NCI-H1417 treated with DMSO at 0.1 percent for 48 hours (cell line): ENCODE measurements at places on chromosomes 3 and 15.

DNA sequence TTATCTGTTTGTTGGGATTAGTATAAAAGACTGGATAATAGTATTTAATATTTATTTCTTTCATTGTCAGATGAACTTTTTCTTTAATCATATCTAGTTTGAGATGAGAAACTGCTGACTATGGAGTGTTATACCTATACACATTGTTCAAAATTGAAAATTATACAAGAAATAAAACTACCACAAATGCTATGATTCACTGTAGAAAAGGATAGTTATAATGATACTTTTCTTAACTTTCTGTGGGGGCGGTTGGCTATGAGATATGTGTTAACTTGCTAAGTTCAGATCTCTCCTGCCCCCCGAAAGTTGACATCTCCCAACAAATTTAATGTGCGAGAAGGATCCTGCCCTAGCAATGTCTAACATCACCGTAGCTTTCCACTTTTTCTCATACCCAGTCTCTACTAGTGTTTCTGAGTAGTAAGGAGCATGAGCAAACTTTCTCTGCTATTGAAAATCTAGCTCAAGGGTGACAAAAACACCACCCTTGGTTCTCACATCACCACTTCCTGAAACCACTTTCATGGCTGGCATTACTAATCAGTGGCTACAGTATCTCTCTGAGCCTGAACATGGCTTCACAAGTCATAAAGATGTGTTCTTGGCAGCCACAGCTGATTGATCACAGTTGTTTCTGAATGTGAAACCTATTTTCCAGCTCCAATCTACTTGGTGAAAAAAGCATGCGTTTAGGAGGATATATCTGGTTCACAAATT is 15.8 kb upstream of the SAMMSON start:
- no peak for DNase-seq

DNA sequence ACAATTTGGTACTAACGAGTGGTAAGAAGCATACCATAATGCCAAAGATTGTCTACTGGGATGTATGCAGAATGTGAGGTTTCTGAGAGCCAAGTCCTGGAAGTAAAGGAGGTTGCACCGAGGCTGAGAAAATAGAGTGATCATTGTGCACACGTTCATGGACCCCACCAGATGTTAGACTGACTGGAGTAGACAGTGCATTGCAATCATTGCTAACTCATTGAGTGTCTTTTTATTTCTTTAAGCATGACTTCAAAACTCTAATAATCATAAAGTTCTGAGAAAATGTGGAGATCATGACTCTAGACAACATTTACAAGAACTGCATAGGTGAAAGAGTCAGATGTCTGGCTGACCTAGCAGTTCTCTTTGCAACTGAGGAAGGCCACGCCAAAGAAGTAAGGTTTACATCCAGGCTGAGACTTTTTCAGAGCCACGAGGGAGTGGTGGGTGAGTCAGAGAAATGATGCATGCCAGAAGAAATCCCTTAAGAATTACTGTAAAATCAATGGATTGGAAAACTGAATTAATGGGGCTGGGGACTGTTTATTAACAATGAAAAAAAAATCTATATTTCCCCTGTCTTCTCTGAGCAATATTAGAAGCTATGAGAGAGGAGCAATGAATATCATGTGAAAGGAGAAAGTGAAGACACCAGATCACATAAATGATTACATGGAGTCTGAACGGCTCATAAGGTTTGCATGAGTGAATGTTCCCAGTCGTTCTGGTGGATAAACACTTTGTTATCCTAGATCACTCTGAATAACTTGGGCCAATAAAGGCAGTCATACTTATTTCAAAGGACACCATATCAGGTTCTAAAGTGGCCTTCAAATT is 76.0 kb upstream of the SLC25A26 start:
- DNase-seq = no peak

DNA sequence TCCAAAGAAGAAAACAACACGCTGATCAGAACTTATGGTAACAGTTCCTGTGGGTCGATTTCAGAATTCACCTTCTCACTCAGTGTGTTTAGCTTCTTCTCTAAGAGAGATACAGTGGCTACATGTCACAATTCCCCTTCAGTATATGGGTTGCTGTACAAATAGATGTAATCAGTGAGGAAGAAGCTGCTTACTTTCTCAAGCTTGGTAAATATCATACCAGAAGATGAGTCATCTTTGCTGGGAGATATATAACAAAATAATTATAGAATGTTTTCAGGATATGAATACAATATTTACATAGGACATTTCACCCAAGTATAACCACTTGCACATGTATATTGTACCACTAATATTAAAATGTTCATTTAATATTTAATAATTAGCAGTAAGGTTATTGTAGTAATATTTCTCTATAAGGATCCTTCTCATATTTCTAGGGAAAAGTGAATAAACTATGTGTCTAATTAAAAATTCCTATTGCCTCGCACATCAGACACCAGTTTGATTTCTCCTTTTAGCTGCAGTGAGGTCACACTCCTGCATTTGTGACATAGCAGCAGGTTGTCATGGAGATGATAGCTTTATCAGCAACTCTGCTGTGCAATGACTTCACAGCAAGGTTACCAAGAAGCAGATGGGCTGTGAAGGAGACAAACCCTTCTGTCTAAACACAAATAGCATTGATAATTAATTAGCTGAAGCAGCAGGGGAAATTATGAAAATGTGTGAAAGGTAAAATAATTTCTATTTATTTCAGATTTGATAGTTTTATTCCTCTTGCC is 211.4 kb downstream of the TUSC7 start:
- DNase-seq = no peak

DNA sequence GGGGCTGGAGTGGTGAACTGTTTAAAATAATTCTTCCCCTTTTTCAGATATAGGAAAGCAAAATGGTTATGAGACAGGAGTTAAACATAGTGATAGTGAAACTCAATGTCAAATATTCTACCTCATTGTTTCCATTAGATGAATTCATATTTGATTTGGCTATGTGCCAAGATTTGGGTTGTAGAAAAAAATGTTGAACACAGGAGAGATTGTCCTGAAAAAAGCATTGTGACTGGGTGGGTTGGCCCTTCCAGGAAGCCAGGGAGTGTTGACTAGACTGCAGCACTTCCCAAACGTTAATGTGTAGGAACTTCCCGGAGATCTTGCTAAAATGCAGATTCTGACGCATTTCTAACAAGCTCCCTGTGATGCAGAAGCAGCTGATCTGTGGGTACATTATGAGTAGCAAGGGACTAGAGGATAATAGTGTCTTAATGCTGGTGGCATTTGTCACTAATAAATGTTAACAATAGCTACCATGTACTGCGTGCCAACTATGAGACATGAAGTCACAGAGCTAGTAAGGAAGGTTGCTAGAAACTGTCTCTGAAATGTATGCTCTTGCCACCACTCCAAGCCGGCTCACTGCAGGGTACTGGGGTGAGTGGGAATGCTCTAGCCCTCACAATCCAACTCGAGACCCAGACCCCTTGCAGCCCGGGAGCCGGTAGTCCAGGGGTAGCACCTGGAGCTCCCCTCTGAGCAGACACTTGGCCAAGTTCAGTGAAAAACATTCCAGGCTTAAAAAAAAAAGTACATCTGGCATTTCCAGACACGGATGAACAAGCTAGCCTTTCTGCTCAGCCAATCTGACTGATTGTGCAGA is 120.6 kb downstream of the CD47 start:
- DNase-seq = no peak

DNA sequence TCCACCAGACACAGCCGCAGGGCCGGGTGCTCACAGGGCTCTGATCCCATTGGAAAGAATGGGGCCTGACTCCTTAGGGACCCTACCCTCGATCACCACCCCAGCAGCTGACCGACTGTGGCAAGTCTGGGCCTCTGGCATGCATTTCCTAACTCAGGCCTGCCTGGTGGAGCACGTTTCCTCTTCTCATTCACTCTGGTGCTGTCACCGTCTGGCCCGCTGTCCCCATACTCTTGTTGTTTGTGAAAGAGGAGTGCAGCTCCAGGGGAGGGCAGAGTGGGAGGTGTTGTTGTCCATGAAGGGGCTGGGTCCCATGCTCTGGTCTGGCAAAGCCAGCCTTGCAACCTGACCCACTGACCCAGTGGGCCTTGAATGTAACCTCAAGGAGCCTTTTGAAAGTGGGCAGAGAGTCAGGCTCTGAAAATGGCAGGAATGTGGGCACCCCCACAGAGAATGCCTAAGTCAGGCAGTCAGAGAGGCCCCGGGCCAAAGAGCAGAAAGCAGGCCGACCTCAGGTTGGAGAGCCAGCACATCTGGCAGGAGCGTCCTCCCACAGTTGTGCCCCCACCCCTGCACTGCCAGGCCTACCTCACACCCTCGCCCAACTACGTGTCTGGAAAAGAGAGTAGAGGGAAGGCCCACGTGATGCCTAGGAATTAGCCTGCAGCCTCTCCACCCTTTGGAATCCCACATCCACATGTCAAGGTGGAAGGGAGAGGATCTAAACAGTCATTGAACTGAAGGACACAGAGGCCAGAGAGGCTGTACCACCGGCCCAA is 10.9 kb downstream of the SEMA7A start:
- DNase-seq = no peak

GRCh38 chr3:85781806-85782205 is 823.0 kb downstream of the CADM2 start:
- DNase-seq = no peak

GRCh38 chr15:77738441-77739302 is 106.0 kb upstream of the LINGO1 start:
- DNase-seq = peak; percentile 84

GRCh38 chr3:19052874-19053273 is 95.4 kb upstream of the KCNH8 start:
- no peak for DNase-seq

DNA sequence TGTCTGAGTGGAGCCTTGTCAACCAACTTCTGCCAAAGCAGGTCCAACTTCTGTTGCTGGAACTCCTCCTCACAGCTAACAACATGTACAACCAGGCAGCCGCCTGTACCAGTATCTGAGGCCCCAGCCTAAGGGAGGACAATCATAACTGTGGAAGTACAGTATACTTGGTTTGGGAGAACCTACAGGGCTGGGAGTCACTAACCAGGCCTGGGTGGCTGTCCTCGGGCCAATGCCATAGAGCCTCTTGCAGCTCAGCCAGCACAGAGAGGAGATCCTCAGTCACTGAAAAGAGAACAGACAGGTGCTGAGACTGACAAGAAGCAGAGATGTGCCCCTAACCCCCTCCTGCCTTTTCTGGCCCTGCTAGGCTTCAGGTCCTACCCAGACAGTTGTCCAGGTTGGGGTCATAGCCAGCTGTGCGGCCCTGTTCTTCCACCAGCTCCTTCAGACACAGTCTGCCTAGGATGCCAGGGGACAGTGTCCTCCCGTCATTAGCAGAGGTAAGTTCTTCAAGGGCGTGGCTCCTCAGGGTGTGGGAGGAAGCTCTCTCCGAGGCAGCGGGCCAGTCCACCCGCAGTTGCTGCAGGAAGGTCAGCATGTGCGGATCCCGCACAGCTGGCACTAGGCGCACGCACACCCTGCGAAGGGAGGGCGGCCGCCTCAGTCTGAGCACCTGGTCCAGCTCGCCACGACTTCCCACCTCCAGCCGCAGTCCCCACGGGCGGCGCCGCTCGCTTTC is 980 bp downstream of the DALRD3 start:
- no peak for DNase-seq

GRCh38 chr15:79896131-79896633 is 632 bp downstream of the MTHFS start:
- DNase-seq = peak; percentile 59

GRCh38 chr3:74075241-74075640 is 450.5 kb upstream of the PDZRN3 start:
- DNase-seq = no peak

- DNase-seq = no peak
Observed at GRCh38 chr15:54150255-54150654, 172.0 kb downstream of the UNC13C start.

DNA sequence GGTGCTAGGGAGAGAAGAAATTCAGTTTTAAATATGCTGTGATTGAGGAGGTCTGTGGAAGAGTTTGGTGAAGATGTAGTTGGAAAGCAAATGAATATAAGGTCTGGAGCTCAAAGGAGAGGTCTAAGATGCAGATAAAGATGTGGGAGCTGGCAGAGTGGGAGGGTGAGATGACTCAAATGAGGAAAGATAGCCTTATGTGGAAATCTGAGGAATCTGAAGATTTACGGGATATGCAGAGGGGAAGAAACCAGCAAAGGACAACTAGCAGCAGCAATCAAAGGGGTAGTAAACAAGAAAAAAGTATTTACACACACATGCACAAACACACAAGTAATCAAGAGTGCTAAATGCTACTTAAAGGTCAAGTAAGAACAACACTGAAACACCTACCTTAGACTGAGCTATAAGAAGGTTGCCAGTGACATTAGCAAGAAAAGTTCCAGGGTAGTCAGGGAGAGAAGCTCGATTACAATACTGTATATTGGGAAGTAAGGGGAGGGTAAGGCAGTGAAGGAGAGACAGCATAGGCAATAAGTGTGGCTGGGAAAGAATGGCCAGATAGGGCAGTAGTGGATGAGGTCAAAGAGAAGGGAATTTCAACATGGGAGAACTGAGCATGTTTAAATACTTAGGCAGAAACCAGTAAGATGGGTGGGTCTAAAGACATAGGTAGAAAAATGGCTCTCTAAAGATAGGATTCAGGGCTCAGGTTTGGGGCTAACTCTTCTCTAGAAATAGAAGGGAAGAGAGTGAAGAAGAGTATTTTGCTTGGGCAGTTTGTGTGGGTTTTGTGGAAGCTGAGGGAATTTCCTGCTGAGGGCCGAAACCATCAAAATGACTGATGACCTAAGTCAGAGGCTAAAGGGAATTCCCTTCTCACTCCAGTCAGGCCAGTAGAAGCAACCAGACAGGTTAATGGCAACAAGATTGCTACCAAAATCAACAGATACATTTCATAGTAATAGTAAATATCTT is 8.9 kb downstream of the CMTM6 start:
- DNase-seq = no peak

GRCh38 chr3:115789481-115789880 is 166.2 kb downstream of the GAP43 start:
- DNase-seq = no peak

DNA sequence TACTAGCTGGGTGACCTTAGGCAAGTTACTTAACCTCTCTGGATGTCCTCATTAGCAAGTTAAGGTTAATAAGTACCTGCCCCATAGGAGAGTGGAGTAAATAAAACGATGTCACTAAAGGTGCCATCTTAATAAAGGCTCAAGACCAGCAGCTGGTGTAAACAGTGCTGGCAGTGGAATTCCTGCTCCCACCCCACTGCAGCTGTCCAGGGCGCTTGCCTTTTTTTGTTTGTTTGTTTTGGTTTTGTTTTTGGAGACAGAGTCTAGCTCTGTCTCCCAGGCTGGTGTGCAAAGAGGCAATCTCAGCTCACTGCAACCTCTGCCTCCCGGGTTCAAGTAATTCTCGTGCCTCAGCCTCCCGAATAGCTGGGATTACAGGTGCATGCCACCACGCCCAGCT is 28.9 kb downstream of the IDH3A start:
- no peak for DNase-seq

DNA sequence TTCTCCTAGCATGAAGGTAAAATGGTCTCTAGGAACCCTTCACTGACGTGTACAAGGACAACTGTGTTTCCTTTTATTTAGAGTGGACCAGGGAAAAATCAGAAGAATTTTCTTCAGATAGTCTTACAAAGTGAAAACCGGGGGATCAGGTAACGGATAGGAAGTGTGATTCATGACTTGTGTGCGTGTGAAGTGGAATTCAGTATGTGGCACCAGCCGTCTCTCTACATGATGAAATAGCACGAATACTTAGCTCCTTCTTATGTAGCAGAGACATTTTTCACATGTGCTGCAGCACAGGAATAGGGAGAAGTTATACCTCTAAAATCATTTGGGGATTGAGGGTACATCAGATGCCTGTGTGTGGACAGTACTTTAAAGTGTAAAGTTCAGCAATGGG is 159.2 kb downstream of the MEX3B start:
- DNase-seq = no peak
